ENCODE measurements at places on chromosomes 3 and 15.

- no peak for DNase-seq
Measured at GRCh38 chr3:161422171-161422700, 50.9 kb upstream of the SPTSSB start.

DNA sequence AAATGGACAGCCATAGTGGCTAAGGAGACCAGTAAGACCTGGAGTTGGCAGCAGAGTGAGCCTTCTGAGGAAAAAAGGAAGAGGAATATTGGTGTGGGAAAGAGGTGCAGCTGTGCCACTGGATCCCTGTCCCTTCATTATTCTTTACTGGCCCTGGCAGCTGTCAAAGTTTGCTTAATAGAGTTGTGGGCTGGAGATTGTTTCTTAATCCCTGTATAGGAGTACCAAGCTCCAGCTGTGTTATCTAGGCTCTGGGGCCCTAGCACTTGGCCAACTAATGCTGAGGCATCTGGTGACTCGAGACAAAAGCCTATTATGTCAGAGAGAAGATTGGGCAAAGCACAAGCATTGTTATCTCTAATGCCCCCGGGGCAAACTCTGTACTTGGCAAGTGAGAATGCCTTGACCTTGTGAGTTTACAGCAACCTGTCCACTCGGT, 61.4 kb downstream of the ZNF609 start:
- peak; percentile 98 for DNase-seq

DNA sequence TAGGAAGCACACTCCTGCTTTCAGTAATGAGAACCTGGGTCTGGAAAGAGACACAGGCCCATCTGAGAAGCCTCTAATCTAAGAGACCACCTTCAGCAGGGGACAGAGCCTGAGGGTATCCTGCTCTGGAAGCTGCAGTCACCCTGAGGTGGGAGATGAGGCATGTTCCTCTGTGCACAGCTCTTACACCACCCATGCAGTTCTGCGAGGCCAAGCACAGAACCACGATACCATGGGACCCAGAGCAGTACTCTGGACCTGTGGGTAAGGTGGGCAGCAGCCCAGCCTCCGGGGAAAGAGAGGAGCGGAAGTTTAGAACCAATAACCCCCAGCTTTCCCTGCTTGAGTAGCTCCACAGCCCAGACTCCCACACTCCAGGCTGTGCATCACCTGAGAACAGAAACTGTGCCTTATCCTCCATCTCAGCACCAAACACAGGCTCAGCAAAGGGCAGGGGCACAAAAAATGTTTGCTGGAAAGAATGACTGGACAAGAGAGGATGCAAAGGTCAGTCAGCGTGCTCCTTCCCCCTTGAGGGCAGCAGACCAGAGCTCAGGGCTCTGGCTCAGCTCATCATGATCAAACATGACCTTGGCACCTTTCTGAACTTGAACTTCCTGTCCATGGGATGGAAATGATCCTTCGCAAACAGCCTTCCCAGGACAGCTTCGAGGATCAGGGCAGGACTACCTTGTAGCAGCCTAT, 43.1 kb downstream of the RBPMS2 start:
- DNase-seq: no peak

- no peak for DNase-seq
Measured at GRCh38 chr3:80550174-80550573, 782.4 kb upstream of the ROBO1 start.

DNA sequence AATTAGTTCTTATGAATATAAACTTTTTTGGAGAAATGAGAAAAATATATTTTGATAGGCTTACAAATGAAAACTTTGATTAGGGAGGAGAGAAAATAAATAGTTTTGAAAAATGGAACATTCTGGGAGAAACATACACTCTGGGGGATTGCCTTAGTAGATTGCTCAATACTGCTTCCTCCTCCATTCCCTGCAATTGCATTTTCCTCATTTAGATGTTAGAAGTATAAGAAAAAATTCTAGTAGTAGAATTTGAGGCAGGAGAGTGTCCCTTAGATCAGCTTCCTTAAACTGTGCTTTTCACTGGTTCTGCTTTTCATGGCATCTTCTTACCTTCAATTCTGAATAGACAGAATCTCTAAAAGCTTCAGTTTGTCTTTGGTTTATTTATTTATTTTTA, 46.2 kb upstream of the CTDSPL2 start:
- DNase-seq: peak; percentile 17

- DNase-seq: no peak
Measured at GRCh38 chr15:95091444-95091843, 860.1 kb downstream of the MCTP2 start.

GRCh38 chr3:186181901-186182300, 73.0 kb upstream of the ETV5 start:
- DNase-seq: no peak

DNA sequence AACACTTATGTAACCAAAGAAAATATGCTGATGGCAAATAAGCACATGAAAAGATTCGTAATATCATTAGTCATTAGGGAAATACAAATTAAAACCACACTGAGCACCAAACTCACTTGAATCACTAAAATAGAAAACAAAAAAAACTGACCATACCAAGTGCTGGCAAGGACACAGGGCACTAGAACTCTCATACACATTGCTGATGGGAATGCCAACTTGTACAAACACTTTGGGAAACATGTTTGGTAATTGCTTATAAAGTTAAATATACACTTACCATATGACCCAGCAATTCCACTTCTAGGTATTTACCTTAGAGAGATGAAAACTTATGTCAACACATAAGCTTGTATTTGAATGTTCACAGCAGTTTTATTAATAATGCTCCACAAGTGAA, 95.5 kb downstream of the TFDP2 start:
- DNase-seq: no peak

DNA sequence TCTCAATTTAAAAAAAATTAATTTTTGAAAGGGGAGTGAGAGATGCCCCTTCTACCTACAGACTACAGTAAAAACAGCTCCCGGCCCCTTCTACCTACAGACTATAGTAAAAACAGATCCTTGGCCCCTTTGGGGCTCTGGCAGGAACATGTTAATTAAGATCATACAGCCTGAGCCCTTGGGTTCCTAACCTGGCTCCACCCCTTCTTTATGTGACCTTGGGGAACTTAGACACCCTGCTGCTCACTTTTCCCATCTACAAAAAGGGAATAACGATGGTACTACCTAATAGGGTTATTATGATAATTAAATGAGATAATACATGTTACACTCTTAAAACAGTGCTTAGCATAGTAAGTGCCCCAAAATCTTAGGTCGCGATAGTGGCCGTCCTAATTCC, 60.1 kb upstream of the SEC61A1 start:
- no peak for DNase-seq

Data from pons (tissue), 1 donor.